ENCODE measurements at places on chromosomes 12 and 14.

DNA sequence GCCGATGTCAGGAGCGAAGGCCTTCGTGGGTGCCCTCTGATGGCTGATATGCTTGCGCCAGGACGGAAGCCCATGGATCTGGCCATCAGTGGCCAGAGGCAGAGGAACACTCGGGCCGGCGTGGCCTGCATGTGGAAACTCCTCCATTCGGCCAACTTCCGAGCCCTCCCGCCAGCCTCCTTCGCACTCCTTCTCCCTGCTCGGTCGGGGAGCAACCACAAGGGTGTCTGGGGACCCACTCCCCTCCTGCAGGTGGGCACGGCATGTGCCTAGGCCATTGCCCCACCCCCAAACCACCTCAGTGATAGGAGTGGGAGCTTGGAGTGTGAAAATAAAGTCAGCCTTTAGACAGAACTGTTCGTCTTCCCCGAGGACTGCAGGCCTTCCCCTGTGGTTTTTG lies 231.3 kb downstream of the BCL11B start:
- no peak overlapping the region for H3K27ac ChIP-seq
- DNase-seq = no peak
- no peak overlapping the region for H3K4me3 ChIP-seq
- no peaks in the 10 kb centered on the region for H3K36me3 ChIP-seq
- peaks cover 10% of the 10 kb centered on the region for H3K4me1 ChIP-seq
- H3K27me3 ChIP-seq = no peaks in the 10 kb centered on the region

DNA sequence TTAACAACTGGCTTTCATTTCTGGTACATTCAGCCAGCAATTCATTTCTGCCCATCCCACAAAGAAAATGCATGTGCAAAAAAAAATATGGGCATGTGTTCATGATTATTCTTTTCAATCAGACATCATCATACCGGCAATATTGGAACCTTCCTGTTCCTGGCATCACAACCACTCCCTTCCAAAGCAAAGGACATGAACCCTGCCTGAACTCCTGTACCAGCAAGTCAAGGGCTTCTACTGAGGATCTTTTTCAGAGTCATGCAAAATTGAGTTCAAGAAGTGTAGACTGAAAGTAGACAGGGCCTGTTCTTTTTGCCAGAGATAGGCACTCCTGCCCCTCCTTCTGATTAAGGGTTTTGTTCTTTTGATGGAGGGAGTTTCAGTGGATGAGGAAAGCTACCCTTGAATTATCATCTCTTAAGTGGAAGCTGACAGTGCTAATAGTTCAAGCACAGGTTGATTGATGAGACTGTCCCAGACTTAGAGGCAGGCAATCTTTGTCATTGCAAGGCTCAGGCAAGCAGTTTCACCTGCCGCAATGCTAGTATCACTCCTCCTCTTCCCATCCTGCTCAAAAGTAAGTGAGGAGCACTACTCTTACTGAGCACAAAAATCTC lies 22.3 kb upstream of the DIO2 start:
- H3K27me3 ChIP-seq = no peaks in the 10 kb centered on the region
- H3K4me1 ChIP-seq = no peaks in the 10 kb centered on the region
- H3K4me3 ChIP-seq = no peak overlapping the region
- no peak overlapping the region for H3K27ac ChIP-seq
- H3K36me3 ChIP-seq = no peaks in the 10 kb centered on the region
- no peak for DNase-seq

DNA sequence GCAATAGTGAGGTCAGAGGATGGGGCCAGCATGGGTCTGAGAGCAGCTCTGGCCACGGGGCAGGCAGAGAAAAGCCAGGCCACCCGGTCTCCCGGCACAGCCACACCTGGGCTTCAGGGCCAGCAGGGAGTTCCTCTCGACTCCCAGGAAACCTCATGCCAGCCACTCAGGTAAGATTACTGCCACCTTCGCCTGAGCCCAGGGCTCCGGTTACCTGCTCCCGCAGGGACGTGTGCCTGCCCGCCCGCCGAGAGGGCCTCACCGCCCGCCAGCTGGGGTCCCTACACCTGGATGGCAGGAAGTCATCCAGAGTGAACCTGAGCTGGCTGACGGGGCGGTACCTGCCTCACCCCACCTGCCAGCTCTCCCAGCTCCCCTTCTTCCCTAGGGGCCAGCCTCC lies 7.3 kb downstream of the JAG2 start:
- H3K4me1 ChIP-seq = peaks cover 7% of the 10 kb centered on the region
- DNase-seq = no peak
- no peak overlapping the region for H3K4me3 ChIP-seq
- H3K27me3 ChIP-seq = peaks cover 7% of the 10 kb centered on the region
- no peaks in the 10 kb centered on the region for H3K36me3 ChIP-seq
- H3K27ac ChIP-seq = no peak overlapping the region

DNA sequence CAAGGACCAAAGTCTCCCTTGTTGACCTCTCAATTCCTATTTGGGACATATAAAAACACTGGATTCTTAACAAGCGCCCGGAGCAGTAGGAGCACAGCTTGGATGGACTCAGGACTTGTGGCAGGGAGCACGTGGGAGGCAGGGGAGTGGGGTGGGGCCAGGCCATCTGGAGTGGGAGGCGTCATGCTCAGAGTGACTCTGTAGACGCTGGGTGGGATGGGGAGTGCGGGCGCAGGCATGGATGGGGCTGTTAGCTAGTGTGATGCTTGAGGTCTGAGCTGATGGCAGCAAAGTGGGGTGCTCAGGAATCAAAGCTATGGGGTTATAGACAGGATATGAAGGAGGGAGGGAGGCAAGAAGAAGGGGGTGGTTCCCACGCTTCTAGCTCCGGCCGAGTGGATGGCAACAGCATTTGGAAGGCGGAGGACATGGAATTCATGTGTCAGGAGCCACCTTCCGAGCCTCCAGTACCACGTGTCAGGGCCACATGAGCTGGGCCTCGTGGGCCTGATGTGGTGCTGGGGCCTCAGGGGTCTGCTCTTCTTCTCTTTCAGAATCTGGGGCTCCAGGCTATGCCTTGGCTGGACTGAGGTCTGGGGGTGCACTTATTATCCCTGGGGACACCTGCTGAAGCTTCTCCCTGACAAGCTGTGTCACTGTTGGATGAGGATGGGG lies 26.2 kb downstream of the MEG3 start:
- no peaks in the 10 kb centered on the region for H3K27me3 ChIP-seq
- no peaks in the 10 kb centered on the region for H3K36me3 ChIP-seq
- no peak for DNase-seq
- H3K27ac ChIP-seq = no peak overlapping the region
- H3K4me1 ChIP-seq = no peaks in the 10 kb centered on the region
- no peak overlapping the region for H3K4me3 ChIP-seq

DNA sequence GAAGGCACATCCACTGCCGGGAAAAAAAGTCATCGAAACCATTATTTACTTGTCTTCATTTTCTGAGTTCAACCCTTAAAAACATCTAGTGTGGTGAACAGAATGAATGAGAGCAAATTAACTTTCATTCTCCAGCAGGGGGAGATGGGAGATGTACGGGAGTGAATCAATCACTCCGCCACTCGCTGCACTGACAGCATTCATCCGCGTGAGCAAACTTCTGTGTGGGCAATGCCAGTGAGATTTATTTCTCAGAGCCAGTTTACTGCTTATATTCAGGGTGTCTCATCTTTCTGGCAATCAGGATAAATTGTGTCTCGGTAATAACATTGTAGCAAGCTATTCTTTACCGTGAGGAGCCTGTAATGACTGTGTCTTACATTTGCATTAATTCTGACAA lies 463.6 kb upstream of the MIS18BP1 start:
- H3K36me3 ChIP-seq = no peaks in the 10 kb centered on the region
- H3K27me3 ChIP-seq = no peaks in the 10 kb centered on the region
- no peak overlapping the region for H3K4me3 ChIP-seq

GRCh38 chr14:74593241-74593953 lies 18.6 kb downstream of the LTBP2 start:
- no peak for DNase-seq
- no peak overlapping the region for H3K4me3 ChIP-seq
- H3K27me3 ChIP-seq = no peaks in the 10 kb centered on the region
- H3K27ac ChIP-seq = peak overlapping the region; percentile 15
- H3K36me3 ChIP-seq = no peaks in the 10 kb centered on the region

All from thymus (tissue), 14 donors.